ELF-1 (cell line): ENCODE measurements at places on chromosomes 11 and 22.

GRCh38 chr11:79414041-79414440 lies 26.8 kb downstream of the TENM4 start:
- no peak for DNase-seq

GRCh38 chr11:56906683-56907148 lies 82.0 kb upstream of the OR5AK2 start:
- no peak for DNase-seq

- no peak for DNase-seq
These were observed 3.0 kb upstream of the SLCO2B1 start for GRCh38 chr11:75147875-75148263.

- peak; percentile 18 for DNase-seq
These were observed 379.2 kb downstream of the SHANK2 start for GRCh38 chr11:70872955-70873735.

- DNase-seq = no peak
These were observed 16.5 kb upstream of the MYOD1 start for GRCh38 chr11:17702876-17703275.

- no peak for DNase-seq
These were observed 11.3 kb upstream of the SLC37A4 start for GRCh38 chr11:119041821-119042514.

DNA sequence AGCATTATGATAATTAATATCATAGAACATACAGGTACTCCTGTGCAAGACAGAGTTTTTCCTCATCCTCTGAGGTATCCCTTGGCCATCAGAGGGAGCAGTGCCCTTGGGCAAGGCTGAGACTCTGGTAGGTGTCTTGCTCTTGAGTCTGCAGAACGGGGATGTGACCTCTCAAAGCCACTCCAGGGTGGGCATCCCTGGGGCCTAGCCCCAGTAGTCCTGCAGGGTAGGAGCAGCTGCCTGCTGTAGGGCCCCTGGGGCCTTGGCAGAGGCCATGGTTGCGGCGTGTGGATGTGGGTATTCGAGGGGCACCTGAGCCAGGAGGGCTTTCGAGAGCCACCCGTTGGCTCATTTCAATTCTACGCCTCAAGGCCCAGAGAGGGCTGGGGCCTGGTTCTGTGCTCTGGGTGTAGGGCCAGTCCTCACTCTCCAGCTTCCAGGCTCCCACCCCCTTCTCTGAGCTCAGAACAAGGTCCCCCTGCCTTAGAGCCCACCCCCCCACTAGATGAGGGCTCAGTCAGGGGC lies 7.7 kb upstream of the OMP start:
- DNase-seq = no peak

DNA sequence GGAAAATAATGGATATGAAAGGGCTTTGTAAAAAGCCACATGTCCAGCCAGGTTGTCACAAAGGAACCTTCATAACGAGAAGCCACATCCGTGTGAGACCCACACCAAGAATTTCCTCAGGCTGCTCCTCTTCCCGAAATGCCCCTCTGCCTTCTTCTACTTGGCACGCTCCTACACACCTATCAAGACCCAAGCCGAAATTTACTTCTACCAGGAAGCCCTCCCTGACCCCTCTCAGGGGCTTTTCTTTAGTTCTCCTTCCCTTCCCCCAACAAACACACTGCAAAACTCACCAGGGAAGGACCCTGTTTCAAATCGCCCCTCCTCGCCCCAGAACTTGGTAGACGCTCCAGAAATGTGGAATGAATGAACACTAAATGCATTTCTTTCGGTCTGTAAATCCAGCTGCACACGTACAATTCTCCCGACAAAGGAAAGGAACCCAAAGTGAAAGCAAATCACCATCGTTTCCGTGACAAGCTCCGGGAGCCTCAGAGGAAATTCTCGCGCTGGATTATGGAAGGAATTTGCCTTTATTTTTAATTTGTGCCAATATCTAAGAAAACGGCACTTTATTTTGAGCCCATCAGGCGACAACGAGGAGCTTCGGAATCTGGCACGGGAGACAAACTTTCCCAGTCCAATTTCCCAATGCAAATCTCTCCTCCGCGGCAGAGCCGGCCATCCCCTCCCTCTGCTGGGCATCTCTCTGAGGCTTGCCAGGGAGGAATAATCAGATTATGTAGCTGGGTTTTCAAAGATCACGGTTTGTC lies 13.2 kb upstream of the SHISAL1 start:
- no peak for DNase-seq

DNA sequence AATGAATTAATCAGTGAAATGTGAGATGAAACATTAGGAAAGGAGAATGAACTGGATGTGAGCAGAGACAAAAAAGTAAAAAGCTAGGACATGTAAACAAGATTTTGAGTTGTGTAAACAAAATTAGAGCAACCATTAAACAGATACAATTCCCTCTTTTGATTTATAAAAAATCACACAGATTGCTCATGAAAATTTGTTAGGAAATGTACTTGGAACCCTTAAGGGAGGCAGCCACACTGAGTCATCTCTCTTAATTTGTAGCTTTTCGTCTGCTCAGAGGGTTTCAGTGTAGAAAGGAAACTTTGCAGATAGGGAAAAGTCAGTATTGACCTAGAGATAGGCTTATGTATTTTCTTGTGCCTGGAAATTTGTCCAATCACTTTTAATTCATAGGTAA lies 49.6 kb upstream of the ME3 start:
- no peak for DNase-seq

- DNase-seq = no peak
These were observed 181.9 kb upstream of the ANO3 start for GRCh38 chr11:26150031-26150430.

GRCh38 chr22:19518635-19519034 lies 5.6 kb downstream of the CLDN5 start:
- DNase-seq = no peak

- DNase-seq = no peak
These were observed 1127.4 kb upstream of the CCDC90B start for GRCh38 chr11:84413549-84413948.

DNA sequence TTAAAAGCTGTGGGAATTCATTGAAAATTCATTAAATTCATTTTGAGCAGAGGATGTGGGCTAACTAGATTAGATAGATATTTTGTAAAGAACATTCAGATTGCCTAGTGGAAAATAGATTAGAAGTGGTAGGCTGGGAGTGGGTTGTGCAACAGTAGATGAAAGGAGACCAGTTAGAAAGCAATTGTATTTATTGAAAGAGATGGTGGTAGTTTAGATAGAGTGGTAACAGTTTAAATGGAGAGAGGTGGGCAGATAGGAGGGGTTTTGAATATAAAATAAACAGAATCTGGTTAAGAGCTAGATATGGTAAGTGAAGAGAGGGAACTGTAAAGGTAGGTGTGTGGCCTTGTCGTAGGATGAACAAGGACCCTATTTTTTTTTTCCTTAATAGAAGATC lies 34.5 kb downstream of the METTL15 start:
- no peak for DNase-seq

DNA sequence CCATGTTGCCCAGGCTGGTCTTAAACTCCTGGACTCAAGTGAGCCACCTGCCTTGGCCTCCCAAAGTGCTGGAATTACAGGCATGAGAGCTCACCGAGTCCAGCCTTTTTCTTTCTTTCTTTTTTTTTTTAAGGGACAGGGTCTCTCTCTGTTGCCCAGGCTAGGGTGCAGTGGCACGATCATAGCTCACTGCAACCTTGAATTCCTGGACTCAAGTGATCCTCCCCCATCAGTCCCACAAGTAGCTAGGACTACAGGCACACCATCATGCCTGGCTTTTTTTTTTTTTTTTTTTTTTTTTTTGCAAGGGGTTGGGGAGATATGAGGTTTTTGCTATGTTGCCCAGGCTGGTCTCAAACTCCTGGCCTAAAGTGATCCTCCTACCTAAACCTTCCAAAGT lies 78.5 kb downstream of the MRTFA start:
- DNase-seq = no peak

- DNase-seq = peak; percentile 82
These were observed 26.9 kb downstream of the POLR3H start for GRCh38 chr22:41517172-41518047.

- no peak for DNase-seq
These were observed 6.7 kb downstream of the NFAM1 start for GRCh38 chr22:42425337-42425988.

DNA sequence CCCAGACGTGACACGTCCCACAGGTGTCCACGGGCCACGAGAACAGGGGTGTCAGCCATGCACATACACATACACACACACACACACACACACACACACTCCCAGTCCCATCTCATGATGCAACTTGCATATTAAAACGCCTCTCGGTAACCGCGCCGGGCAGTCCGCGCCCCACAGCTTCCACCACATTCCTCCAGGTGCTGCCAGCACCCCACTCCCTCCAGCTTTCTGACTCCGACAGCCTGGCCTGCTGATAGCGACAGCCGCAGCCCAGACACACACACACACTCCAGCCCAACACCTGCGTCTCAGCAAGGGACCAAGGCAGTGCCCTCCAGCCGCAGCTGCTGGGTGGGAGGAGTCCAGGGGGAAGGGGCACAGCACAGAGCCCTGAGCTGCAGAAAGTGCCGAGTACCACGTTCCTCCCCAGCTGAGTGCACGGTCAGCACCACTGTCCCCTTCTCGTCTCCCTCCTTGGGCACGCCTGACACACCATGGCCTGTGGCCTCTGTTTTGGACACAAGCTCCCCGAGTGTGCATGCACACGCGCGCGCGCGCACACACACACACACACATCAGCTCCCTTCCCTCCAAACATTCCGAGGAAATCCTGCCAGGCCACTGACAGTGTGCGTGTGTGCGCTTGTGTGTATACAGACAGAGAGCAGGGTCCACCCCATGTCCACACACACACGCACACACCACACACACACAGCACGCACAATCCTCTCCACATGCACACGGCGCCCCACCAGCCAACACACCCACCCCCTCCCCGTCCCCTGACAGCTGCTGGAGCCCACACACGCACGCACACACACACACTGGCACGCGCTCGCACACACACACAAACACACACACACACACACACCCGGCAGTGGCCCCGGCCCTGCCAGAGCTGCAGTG lies 1.2 kb downstream of the ELFN2 start:
- DNase-seq = peak; percentile 58

DNA sequence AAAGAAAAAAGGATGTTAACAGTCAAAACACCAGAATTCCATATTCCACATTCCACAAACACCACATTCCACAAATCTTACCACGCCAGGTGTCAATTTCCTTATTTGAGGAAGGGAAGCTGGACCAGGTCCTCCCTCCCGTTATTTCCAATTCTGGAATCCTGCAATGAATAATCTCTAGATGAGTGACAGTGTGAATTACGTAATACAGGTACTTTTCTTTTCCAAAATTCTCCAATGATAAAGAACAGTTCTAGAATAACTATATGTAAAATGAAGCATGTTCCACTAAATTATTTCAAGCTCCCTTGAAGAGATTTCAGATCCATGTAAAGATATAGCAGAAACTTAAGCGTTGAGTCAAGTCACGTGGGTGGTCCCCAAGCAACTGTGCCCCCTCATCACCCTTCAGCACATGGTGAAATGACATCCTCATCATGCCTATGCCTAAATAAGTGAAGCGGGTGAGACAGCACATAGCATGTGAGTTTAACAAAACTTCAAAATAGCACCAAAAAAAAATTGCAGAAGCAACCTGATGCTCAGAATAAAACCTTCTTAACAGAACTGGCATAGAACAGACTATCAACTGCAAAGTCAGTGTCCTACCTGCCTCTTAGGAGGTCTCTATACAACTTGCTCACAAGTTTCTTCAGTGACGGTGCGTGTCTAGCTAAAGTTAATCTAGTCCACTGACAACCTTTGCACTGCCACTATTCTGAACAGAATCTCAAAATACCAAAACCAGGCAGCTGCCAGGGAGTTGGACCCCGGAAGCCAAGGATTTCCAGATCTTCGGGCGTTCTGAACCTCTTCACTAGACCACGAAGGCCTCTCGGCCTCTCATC lies 876 bp downstream of the NFRKB start:
- peak; percentile 50 for DNase-seq

- peak; percentile 49 for DNase-seq
These were observed 31.3 kb downstream of the TRAF6 start for GRCh38 chr11:36478700-36479329.

DNA sequence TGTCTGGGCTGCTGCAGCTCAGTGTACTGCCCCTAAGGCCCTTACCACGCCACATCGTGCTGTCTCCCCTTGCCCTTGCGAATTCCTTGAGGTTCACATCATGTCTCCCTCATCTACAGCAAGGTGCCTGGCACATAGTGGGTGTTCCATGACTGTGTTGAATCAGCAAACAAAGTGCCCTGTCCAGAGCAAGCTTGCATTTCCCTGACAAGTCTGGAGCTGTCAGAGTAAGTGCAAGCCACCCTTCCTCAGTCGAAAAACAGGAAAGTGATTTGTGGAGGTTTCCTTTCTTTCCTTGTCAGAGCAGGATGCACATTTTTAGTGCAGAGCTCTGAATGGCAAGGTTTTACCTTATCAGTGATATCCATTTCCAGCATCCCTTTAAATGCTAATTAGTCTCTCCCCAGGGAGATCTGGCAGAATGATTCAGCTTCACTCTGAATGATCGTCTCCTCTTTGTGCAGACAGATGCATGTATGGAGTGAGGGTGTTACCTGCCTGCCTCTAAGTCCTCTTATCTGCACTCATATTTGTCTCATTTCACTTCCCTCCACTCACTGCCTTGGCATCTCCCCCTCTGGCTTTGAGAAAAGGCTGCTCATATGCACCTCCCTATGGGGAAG lies 331.2 kb downstream of the TMEM135 start:
- DNase-seq = peak; percentile 52

- no peak for DNase-seq
These were observed 155.7 kb downstream of the ATG16L2 start for GRCh38 chr11:72969894-72970335.

GRCh38 chr11:128581561-128582272 lies 5.6 kb downstream of the ETS1 start:
- DNase-seq = no peak

GRCh38 chr22:44211946-44212930 lies 31.5 kb downstream of the PARVG start:
- DNase-seq = no peak

GRCh38 chr11:57639321-57640067 lies 10.2 kb downstream of the YPEL4 start:
- DNase-seq = peak; percentile 99

- DNase-seq = no peak
These were observed 770.6 kb upstream of the CCDC90B start for GRCh38 chr11:84056653-84057376.

- no peak for DNase-seq
These were observed 457.1 kb upstream of the TENM4 start for GRCh38 chr11:79897896-79898295.

DNA sequence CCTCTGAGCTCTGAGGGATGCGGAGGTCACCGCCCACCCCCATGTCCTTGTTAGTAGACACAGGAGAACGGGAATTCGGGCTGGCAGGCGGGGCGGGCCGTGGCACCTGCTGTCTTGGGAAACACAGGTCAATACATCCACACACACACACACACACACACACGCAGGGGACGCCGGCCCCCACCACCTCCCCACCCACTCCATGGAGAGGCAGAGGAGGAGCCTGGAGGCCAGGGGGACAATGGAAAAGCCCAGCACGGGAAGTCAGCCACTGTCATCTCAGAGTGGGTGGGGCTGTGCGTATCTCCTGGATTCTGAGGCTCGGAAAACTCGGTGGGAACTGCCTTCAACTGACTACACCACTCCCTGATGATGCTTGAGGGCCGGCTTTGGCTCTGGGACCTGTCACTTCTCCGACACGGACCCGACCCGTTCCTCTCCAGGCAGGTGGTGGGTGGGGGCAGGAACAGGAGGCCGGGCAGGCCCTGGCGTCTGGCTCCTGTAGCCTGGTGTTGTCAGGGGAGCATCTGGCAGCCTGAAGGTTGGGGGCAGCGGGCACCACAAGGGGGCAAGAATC lies 18.5 kb upstream of the TMEM184B start:
- peak; percentile 58 for DNase-seq

- DNase-seq = no peak
These were observed 52.2 kb downstream of the PRDM10 start for GRCh38 chr11:129950101-129951091.

- peak; percentile 57 for DNase-seq
These were observed 612 bp downstream of the XBP1 start for GRCh38 chr22:28799606-28800307.
